ENCODE measurements at places on chromosomes 5 and 9. TPM values are rescaled to one million over a fixed set of nuclear protein-coding genes. Genes with fewer than 3 reads are reported as not detected.

DNA sequence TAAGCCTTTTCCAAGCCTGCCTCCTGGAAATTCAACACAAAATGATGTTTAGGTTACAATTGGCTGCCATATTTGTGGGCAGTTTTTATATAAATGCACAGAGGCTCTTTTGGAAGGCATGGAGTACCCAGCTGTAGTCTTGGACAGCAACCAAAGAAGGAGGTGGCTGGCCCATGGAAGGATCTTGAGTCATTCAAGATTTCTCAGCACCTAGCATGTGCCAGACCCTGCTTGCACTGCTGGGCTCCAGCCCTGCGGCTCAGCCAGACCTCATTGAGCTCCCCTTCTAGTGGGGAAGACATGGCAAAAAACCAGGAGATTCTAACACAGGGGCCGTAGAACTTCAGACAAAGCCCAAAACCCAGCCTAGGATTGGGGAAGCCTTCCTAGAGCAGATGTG lies 22.1 kb downstream of the JADE2 start:
- DNase-seq = no peak

GABRB2 gene
- not detected for total RNA-seq

GRCh38 chr5:96172436-96172835 lies 210.8 kb upstream of the ELL2 start:
- no peak for DNase-seq

- DNase-seq = no peak
Measured at GRCh38 chr5:32814620-32815019, 103.5 kb downstream of the NPR3 start.

BTNL3 gene
- total RNA-seq = not detected

GRCh38 chr5:73370640-73371583 lies 77.7 kb downstream of the FOXD1 start:
- DNase-seq = peak; percentile 98

- no peak for DNase-seq
Measured at GRCh38 chr5:141680751-141681201, 1.3 kb downstream of the ARAP3 start.

- DNase-seq = no peak
Measured at GRCh38 chr9:37197158-37198038, 77.0 kb downstream of the ZCCHC7 start.

MARCHF3 gene
- total RNA-seq = 0.46 TPM

LCN1 gene
- not detected for total RNA-seq

- DNase-seq = no peak
Measured at GRCh38 chr9:135887585-135888050, 19.7 kb downstream of the CAMSAP1 start.

DNA sequence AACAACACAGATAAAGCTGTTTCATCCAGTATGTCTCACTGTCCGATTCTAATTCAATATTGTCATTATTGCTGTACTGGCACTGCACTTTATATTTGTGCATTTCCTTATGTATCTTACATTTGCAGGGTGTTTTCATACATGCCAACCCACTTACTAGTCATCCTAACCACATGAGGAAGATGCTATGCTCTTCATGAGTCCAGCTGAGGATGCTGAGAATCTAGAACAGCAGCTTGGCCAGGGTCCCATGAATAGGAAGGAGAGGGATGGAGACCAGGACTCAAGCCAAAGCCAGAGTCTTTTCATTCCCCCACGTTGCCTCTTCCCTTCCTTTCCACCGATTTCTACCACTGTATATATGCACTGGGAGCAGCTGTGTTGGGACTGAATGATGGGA lies 292.8 kb upstream of the KLF4 start:
- no peak for DNase-seq

DNA sequence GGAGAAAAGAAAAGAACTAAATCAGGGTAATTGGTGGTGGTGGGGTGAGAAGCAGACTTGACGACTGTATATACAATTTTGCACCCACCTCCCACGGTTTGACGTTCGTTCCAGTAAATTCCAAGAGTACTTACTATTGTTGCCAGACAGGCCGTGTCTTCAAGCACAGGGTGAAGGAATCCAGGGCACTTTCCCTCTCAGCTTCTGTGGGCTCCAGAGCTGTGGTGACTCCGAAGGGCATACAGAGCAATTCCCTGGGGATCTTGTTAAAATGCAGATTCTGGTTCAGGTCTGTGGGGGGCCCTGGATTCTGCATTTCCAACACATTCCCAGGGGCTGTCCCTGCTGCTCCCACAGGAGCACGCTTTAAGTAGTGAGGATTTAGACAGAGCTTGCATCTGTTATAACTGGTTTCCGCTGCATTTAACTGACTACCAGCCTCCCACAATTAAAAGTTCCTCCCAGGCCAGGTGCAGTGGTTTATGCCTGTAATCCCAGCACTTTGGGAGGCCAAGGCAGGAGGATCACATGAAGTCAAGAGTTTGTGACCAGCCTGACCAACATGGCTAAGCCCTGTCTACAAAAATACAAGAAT lies 49.3 kb upstream of the FANCC start:
- DNase-seq = no peak
